Hair follicular keratinocyte (primary cell): ENCODE measurements at places on chromosomes 7 and 10. TPM values are rescaled to one million over a fixed set of nuclear protein-coding genes. Genes with fewer than 3 reads are reported as not detected.

SFXN4 gene
- 14.6 and 31.4 TPM in 2 replicates for total RNA-seq

CYP2C19 gene
- not detected in 2 replicates for total RNA-seq

FAM25G gene
- total RNA-seq: 15.6 and 21.2 TPM in 2 replicates

TRPV5 gene
- not detected in 2 replicates for total RNA-seq

DNAH11 gene
- total RNA-seq: under 0.01 TPM in 1 of 2 replicates, not detected in the other

AKR1C1 gene
- 24.1 and 44.4 TPM in 2 replicates for total RNA-seq

C7orf33 gene
- not detected in 2 replicates for total RNA-seq

SLC29A4 gene
- 0.80 and 8.6 TPM in 2 replicates for total RNA-seq

ARHGEF5 gene
- 33.8 and 35.5 TPM in 2 replicates for total RNA-seq

HTR7 gene
- 11.9 and 22.6 TPM in 2 replicates for total RNA-seq

LIPJ gene
- not detected in 2 replicates for total RNA-seq

ELMO1 gene
- total RNA-seq: not detected in 2 replicates

CPVL gene
- 0.23 and 3.3 TPM in 2 replicates for total RNA-seq

SH2D4B gene
- not detected in 2 replicates for total RNA-seq

CSGALNACT2 gene
- 7.7 and 12.7 TPM in 2 replicates for total RNA-seq

TRIM50 gene
- total RNA-seq: not detected in 2 replicates

EPO gene
- total RNA-seq: not detected in 2 replicates

SEMA3D gene
- total RNA-seq: 0.04 and 0.08 TPM in 2 replicates

DTX2 gene
- 39.7 and 53.5 TPM in 2 replicates for total RNA-seq

IFIT1 gene
- 0.19 and 2.0 TPM in 2 replicates for total RNA-seq

ADAM8 gene
- total RNA-seq: 115 and 143 TPM in 2 replicates

CRHR2 gene
- not detected in 2 replicates for total RNA-seq

SPRN gene
- 0.16 TPM in 1 of 2 replicates, not detected in the other for total RNA-seq

APBB1IP gene
- not detected in 2 replicates for total RNA-seq

MEIG1 gene
- 0.49 TPM in 1 of 2 replicates, not detected in the other for total RNA-seq

AKR1D1 gene
- total RNA-seq: not detected in 2 replicates

DPYSL4 gene
- 0.94 and 0.99 TPM in 2 replicates for total RNA-seq

PANK1 gene
- total RNA-seq: 4.6 and 11.1 TPM in 2 replicates

C10orf105 gene
- total RNA-seq: not detected in 2 replicates

BLNK gene
- 0.31 and 0.87 TPM in 2 replicates for total RNA-seq

MCU gene
- total RNA-seq: 26.2 and 32.0 TPM in 2 replicates

HYCC1 gene
- total RNA-seq: 30.4 and 43.0 TPM in 2 replicates
